ENCODE measurements at places on chromosomes 4 and X.

- DNase-seq: no peak
These were observed 73.3 kb downstream of the LIMCH1 start for GRCh38 chr4:41611124-41611838.

DNA sequence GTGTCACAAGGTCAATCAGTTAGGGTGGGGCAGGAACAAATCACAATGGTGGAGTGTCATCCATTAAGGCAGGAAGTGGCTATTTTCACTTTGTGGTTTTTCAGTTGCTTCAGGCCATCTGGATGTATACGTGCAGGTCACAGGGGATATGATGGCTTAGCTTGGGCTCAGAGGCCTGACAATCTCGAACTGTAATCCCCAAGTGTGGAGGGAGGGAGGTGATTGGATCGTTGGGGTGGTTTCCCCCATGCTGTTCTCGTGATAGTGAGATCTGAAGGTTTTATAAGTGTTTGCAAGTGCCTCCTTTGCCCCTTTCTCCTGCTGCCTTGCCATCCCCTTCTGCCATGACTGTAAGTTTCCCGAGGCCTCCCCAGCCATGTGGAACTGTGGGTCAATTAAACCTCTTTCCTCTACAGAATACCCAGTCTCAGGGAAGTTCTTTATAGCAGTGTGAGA is 36.7 kb upstream of the STS start:
- DNase-seq: no peak

- DNase-seq: no peak
These were observed 77.3 kb downstream of the CXXC4 start for GRCh38 chr4:104417357-104417882.

DNA sequence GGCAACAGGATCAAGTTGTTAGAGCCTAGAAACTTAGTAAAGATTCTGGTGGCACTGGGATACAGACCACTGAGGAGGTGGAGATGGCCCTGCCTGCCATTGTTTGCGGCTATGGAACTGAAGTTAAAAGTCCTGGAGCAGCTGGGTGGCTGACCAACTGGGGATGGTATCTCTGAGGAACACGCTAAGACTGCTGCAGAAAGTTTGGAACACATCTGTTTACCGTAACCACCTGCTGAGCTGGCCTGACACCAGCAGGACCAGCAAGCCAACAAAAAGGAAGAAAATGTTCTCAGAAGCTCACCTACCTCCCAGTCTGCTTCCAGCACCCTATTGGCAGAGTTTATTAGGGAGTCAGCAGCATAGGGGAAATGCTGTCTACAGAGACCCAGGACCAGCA is 17.4 kb upstream of the PACRGL start:
- DNase-seq: no peak

DNA sequence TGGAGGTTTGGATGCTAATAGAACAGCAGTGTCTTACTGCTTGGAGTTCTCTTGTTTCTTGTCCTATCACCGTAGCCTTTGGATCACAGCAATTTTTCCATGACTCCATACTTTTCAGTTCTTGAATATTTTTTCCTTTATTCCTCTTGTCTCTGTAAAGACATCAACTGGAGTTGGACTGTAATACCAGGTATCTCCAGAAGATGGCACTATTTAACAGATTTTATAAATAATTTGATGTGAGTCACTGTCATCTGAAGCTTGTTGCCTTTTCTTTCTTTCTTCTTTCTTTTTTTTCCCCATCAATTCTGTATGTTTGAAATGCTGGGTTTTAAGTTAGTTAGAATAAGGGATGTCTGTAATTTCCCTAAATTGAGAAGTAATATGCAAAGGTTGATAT is 24.1 kb downstream of the HPRT1 start:
- peak; percentile 42 for DNase-seq

DNA sequence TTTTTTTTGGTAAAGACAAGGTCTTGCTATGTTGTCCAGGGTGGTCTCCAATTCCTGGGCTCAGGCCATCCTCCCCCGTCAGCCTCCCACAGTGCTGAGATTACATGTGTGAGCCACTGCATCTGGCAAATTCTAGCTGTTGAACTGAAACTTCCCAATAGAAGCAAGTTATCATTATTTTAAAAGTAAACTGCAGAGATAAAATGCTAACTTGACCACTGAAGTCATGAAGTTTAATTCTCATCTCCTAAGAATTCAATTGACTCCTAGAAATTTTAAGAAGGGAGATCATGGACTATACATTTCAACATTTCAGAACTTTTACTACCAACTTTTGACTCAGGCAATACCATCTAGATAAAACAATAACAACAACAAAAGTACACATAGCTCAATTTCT is 11.7 kb upstream of the EXOSC9 start:
- no peak for DNase-seq

DNA sequence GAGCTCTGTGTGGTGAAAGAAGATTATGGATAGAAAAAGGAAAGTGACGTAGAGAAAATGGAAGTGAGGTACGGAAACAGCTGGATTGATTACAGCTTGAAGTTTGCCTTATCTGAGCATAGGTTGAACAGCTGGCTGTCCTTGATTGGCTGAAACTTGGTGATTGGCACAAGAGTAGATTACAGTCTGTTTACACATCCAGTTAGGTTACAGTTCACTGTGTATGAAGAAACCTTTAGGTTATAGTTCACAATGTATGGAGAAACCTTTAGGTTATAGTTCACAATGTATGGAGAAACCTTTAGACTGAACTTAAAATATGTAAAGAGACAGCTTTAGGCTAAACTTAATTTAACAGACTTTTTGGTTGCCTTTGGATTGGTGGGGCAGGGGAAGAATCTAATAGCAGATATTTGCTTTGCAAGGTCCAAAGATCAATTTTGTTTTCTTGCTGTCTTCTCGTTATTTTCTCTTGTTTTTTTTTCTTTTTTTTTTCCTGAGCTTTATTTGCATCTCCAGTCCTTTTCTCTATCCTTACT is 15.6 kb upstream of the ART3 start:
- no peak for DNase-seq

DNA sequence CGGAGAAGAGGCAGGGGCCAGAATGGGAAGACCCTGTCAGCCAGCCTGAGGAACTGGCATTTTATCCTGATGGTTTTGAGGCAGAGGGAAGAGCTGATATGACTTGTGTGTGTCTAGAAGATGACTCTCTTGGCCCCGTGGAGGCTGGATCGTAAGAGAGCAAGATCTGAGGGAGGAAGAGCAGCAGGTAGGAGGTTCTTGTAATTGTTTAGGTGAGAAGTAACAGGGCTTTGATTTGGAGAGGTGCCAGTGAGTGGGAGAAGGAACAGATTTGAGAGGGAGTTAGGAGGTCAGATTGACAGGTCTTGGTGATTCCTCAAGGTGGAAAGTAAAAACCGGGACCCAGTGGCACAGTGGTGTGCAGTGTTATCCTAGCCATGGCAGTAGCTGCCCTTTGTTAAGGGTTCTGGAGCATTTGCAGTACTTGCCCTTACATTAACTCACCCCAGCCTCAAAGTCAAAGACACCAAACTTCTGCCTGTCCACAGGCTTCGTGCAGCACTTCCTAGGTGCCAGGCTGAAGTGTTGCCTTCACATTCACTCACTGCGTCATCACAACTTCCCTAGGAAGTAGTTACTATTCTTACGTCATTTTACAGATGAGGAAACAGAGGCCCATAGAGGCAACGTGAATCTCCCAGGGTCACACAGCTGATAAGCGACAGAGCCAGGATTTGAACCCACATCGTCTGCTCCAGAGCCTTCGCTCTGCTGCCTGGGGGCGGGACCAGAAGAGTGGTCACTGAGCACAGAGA is 23.7 kb downstream of the RTL5 start:
- DNase-seq: no peak

DNA sequence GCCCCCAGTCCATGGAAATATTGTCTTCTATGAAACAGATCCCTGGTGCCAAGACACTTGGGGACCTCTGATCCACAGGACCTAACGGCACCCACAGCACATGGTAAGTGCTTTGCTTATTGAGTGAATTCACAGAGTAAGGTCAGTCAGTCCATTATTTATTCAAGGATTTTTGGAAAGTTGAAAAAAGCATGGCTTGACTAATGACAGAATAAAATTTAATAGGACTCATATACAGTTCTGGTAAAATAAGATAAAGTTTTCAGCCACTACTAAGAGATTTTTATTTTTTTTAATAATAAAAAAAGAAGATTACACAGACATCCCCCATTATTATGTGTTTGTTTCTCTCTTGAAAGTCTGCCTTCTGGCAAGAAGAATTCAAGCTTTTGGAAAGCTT is 490.6 kb upstream of the HS3ST1 start:
- no peak for DNase-seq

DNA sequence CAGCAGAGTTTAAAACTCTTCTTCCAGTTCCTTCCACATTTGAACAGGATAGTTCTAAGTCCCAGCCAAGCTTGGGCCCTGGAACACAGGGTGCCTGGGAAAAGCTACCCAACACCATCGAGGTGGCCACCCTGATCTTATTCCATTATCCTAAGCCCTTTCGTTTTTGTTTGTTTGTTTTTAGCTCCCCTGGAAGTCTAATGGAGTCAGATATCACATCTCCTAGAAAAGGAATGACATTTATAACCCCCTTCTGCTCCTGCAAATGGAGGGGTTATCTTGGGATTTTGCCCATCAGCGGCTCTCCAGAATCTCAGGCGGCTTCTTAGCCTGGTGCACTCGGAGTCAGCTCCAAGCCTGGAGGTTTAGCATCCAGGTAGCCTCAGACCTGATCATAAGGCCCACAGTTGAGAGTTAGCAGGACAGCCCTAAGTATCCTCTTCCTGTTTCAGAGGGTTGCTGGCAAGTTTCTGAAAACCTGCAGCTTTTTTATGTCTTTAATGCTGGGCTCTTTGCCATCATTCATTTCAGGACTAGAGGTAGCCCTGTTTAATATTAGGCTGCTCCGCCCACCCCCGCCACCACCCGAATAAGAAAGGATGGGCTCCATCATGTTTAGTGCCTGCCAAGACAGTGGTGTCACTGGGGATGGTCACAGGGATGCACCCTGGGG is 230.0 kb upstream of the LNX1 start:
- peak; percentile 7 for DNase-seq

- no peak for DNase-seq
These were observed 30.2 kb downstream of the KIAA0232 start for GRCh38 chr4:6812766-6813165.

DNA sequence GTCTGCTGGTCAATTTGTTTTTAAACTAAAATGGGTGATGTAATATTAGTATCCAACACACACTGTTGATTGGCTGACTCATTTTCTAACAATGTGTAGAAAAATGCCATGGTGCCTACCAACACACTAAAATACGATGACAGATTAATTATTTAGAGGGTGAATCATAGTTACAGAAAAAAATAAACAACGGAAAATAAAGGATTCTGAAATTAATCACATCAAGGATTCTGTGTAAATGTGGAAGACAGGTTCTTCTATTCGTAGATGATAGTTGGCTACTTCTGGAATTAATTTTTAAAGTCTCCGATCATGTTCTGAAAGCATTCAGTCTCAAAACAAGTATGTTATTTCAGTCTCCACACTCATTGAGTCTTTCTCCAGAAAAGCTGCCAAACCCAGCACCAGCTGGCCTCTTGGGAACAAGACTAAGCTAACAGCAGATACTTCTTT is 8.2 kb upstream of the IQCM start:
- DNase-seq: no peak

GRCh38 chrX:67044029-67044653 is 405.3 kb upstream of the EDA2R start:
- no peak for DNase-seq

Measured in NCI-H1105 treated with DMSO at 0.1 percent for 48 hours (cell line).